ENCODE measurements at places on chromosomes 3 and 15.
A peak's percentile ranks its signal among the peaks of the same experiment; 100 is the strongest.

GRCh38 chr15:90598031-90598577 lies 68.4 kb downstream of the CRTC3 start:
- no peak for DNase-seq

DNA sequence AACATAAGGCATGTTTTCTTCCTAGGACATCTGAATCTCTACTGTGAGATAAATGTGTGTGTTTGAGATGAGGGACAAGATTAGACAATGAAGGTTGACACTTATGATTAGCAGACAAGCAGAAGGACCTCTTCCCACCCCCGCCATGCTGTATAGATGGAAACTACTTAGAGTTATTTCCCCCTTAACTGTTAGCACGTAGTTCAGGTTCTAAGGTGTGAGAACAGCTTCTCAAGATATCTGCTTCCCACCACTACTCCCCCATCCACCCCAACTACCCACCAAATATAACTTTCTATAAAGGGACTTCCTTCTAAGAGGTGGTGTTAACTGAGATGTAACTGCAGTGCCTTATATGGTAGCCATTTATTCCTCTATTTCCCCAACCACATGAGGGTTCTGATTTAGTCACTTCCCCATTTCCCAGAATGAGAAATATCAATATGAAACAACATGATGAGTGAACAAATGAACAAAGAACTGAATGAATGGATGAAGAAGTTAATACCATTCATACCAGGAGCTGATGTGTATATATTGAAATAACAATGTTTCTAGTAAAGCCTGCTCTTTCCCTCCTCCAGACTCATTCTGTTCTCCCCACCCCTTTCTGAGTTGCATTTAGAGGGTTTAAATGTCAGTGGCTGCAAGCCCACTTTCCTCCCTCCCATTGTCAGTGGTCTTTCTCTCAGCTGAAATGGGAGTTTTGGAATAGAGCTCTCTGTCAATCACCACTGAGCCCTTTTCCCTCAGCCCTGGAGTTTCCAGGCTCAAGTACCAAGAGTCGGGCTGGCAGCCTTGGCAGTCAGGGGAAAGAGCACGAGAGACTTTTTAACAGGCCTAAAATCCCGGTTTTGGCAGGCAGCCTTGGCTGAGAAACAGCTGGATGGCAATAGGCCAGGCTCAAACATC lies 7.7 kb upstream of the RFTN1 start:
- DNase-seq, result no peak

- no peak for DNase-seq
Observed at GRCh38 chr3:195411836-195412235, 31.0 kb downstream of the ACAP2 start.

- no peak for DNase-seq
Observed at GRCh38 chr3:190288836-190289235, 33.4 kb downstream of the CLDN1 start.

GRCh38 chr3:161409069-161409468 lies 37.8 kb upstream of the SPTSSB start:
- peak; percentile 64 for DNase-seq

GRCh38 chr3:34300621-34301020 lies 502.2 kb downstream of the PDCD6IP start:
- no peak for DNase-seq

DNA sequence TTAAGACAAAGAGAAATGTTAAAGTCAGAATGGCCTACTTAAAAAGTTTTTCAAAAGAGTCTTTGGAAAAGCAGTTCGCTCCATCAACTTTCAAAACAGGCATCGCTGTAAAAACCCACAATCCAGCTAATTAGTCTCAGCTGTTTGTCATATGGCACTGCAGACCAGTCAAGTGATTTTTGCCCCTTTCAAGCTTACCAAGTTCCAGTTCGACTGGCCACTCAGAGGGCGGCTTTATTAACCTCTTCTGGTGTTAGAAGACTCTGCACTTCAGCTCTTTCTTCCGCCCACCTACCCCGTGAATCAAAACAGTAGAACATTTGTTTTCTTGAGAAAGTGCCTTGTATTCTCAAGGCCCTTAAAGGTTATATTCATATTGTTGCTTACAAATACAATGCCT lies 19.3 kb downstream of the RAB27A start:
- DNase-seq, result no peak

- DNase-seq, result no peak
Observed at GRCh38 chr15:28919679-28920655, 34.2 kb downstream of the APBA2 start.

DNA sequence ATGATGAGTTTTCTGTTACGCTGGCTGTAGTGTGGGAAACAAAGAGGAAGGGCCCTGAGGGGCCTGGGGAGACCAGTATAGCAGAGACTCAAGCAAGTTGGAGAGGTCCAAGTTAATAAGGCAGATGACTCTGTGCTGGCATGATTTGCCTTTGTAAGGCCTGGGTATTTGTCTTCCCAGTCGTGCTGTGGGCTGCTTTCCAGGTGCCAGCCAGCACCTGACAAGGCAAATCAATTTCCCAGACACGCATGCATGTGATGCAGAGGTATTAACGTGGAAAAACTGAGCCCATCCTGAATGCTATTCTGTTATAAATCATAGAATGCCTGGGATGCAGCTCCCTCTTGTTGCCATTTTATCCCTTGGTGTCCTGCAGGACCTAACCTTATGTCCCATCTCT lies 175.6 kb downstream of the MFSD1 start:
- no peak for DNase-seq

- no peak for DNase-seq
Observed at GRCh38 chr3:132083159-132083558, 48.3 kb upstream of the CPNE4 start.

- DNase-seq, result no peak
Observed at GRCh38 chr3:120424506-120424905, 26.3 kb downstream of the FSTL1 start.

- no peak for DNase-seq
Observed at GRCh38 chr3:127385540-127385870, 97.7 kb upstream of the PRR20G start.

GRCh38 chr15:70742928-70743327 lies 20.4 kb downstream of the UACA start:
- no peak for DNase-seq

DNA sequence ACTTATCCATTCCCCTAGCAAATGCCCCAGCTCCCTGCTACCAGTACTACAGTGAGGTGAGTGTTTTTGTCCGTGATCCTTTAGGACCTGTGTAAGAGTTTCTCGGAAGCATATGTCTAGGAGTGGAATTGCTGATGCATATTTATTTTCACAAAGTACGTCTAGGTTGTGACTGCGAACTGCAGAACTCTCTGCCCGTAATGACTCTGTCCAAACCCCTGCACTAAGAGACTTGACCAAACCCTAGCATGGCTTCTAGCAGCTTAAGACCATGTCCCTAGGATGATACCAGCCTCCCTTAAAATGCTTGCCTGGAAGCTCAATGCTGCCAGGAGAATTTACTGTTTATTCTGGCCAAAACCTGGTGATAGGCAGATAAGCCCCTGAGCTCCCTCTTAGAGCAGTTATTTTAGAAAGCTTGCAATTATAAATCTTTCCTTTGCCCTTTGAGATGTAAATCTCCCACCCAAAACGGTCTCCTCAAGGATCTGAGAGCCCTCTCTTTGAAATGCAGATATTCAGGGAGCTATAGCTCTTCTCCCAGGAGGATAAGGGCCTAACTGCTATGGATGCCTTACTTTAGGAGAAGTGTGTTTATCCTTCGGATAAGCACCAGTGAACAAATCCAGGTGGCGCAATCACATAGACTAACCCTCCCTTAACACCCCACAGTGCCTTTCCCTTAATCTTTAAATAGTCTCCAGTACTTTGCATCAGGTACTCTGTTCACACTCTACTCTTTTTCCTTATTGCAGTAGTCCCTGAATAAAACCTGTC lies 14.7 kb upstream of the CA12 start:
- no peak for DNase-seq

Measured in NCI-H2081 (cell line).